ENCODE measurements at places on chromosomes 2 and 18. TPM values are rescaled to one million over a fixed set of nuclear protein-coding genes. Genes with fewer than 3 reads are reported as not detected.

Gene IL36A
- total RNA-seq = not detected

Gene MFSD2B
- 0.42 TPM for total RNA-seq

Gene BCS1L
- total RNA-seq = 44.1 TPM

Gene FBLN7
- total RNA-seq = 0.53 TPM

Gene DIPK1C
- not detected for total RNA-seq

Gene GNLY
- not detected for total RNA-seq

Gene SCN2A
- not detected for total RNA-seq

Gene VSNL1
- not detected for total RNA-seq

Gene ASB18
- not detected for total RNA-seq

Gene CCDC148
- 0.62 TPM for total RNA-seq

Gene TMSB10
- total RNA-seq = 10,369 TPM

Gene RAMP1
- total RNA-seq = not detected

Gene TUBB8B
- total RNA-seq = not detected

Measured in A549 treated with AZD2906 at 1 μM for 4 hours (cell line).